ENCODE measurements at places on chromosomes 5 and 9.

DNA sequence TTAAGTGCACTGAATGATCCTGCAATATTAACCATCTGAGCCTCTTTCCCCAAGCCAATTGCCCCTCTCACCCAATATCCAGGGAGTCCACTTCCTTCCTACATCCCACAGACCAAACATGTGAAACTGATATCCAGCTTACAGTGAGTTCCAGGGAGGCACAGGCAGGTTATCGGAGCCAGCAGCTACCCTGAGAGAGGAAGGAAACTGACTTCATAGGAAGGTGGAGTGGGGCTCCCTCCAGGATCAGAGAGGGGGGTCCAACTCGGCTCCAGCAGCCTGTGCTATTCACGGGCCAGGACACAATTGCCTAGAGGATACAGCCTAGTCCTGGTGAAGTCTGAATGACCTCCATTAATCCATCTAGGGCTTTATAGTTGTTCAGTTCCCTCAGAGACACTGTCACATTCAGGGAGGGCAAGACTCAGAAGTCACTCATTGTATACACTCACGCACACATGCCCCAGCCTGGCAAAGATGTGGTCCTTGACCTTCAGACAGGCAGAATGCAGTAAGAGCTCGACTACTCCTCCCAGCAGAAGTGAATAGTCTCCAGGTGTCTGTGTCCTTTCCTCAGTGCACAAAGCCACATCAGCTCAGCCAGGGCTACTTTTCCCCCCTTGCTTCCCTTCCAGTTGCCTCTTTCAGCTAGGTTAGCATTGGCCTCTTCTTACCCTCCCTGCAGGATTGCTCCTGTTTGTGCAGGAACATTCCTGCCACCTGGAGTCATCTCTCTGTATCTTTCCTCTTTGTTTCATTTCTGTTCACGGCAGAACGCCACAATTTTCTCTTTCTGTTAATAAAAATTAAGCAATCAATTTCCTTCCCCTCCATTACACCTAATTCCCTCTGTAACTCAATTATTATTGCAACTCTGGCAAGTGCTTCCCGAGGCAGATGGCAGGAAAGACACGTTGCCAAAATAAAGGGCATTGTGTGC, 501.7 kb downstream of the ARHGEF28 start:
- no peak for DNase-seq

- no peak for DNase-seq
Measured at GRCh38 chr5:92944903-92945604, 636.0 kb downstream of the NR2F1-AS1 start.

- no peak for DNase-seq
Measured at GRCh38 chr9:134942011-134942787, 24.5 kb upstream of the FCN1 start.

DNA sequence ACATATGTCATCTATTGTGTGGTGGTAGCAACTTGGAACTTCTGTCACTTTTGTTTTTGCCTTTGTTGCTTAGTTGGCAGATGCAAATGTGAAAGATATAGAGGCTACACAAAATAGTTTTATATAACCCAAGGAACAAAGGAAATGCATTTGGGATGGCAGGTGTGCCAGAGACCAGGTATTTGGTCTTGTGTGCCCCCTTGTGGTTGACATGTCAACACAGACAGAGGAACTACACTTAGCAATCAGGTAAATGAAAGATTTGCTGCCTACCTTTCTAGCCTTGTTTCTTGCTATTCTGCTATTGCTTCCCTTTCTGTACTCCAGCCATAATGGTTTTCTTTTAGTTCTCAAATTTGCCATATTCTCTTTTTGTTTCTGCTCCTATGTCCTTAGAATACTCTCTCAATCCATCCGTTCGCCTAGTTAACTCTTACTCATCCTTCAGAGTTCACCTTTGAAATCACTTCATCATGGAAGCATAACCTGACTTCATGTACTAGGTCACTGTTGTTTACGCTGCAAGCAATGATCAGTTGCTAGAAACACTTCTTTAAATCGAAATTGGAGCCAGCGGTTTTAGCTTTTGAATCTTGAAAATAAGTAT, 119.5 kb downstream of the TRPM3 start:
- DNase-seq: no peak

GRCh38 chr5:69042915-69043654, 50.7 kb upstream of the SLC30A5 start:
- peak; percentile 31 for DNase-seq

DNA sequence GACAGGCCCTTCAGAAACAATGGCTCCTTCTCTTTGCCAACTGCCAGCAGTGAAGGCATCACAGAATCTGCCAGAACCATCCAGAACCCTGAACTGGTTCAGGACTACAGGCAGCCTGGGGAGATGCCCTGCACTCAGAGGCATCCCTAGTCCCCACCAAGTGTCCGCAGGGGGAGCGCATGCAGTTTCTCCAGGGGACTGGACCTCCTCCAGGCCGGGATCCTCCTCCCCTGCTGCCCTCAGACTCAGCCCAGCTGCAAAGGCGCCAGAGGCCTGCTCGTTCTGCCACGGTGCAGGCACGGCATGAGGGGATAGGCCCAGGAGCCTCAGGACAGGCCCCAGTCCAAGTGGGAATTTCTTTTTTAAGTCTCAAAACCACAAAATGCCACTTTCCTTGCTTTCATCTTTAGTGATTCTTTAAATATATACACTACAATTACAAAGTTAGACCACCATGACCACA, 72.0 kb downstream of the SEMA4D start:
- DNase-seq: no peak

- DNase-seq: no peak
Measured at GRCh38 chr9:134571326-134571931, 70.2 kb upstream of the COL5A1 start.

- no peak for DNase-seq
Measured at GRCh38 chr5:160657068-160657507, 194.9 kb downstream of the ATP10B start.

DNA sequence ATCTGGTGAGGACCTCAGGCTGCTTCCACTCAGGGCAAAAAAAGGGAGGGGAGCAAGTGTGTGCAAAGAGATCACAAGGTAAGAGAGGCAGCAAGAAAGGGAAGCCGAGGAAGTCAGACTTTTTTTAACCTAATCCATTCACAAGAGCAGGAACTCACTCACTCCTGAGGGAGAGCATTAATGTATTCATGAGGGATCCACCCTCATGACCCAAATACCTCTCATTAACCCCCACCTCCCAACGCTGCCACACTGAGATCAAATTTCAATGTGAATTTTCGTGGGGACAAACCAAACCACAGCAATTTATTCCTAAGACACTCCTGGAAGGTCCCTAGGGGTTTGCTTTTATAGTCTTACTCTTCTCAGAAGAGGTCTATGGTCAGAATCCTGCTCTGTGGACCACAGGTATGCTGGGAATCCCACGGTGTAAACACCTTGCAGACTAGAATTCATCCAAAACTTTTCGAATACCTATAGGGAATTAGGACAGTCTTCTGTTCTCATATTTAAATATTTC, 108.7 kb downstream of the HSD17B3 start:
- DNase-seq: no peak

DNA sequence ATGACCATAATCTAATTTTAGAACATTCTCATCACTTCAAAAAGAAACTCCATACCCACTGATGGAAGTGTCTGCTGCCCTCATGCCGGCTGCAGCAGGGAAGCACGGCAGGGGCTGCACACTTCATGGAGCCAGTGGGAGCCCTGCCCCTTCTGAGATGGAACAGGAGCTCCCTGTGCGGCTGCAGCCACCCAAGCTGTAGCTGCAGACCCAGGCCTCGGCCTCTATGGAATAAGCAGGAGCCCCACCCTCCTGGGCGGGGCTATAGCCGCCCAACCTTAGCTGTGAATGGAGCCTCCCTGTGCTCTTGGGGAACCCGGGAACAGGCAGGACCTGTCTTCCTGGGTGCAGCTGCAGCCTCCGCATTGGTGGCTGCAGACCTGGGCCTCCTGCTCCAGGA, 128.5 kb downstream of the NUDT12 start:
- DNase-seq: no peak

DNA sequence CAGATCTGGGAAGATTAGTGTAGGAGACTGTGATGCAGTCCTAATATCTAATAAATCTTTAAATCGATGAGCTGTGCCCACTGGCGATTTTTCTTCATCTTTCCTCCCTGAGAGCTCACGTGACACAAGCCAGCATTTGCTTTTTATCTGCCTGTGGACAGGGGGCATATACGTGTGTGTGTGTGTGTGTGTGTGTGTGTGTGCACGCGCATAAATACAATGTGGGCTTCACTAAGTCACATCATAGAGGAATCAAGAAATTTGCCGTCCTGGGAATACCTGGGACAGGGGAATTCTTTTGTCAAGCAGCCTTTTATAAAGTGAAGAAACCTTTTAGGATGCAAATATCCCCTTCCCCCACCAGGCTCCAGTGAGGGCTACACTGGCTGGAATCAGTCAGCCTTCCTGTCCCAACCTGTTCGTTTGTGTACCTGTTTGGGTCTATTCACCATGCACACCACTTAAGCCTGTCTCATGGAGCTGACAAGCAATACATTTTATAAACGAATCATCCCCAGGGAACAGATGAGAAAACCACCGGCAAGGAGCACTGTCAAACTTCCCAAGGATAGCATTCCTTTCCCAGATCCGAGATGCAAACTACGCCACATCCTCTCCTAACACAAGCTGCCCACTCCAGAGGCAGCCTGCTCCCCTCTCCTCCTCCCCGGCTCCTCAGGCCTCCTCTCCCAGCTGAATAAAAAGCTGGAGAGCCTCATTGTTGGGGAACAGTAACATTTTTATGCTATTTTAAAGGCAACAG, 2.7 kb downstream of the EPB41L4B start:
- no peak for DNase-seq

GRCh38 chr9:83599071-83599470, 23.9 kb upstream of the IDNK start:
- DNase-seq: no peak

DNA sequence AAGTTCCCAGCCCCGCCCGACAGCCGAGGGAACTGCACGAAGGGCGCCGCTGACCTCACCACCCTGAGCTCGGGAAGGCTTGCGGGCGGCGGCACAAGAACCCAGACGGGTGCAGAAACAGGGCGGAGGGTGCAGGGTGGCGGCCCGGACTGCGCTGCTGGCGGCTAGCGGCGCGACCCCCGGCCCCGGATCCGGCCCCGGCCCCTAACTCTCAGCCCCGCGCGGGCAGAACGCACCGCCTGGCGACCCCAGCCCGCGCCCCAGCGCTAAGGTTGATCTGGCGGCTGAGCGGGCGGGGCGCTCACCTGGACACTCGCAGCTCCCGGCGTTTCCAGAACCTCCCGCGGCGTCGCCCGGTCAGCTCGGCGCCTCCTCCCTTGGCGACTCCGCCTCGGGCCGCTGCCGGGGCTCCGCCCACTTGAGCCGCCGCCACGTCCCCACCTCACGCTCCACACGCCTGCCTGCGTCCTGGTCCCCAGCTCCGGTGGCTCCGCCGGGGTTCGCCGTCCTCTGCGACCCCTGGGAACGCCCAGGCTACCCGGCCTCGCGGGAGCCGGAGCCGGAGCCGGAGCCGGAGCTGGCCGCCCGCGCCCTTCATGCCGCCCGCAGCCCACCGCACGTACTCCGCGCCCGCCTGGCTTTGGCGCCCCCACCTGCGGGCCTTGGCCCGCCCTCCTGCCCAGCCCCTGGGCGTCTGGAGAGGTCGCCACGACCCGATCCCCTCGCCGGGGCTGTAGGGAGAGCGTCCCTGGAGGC, at the start of gene P4HA2:
TSS of gene P4HA2 (minus strand) at position 369 of the 756 bp plus-strand sequence. CDS start 9,227 bp downstream, outside the sequence.
- DNase-seq: no peak

DNA sequence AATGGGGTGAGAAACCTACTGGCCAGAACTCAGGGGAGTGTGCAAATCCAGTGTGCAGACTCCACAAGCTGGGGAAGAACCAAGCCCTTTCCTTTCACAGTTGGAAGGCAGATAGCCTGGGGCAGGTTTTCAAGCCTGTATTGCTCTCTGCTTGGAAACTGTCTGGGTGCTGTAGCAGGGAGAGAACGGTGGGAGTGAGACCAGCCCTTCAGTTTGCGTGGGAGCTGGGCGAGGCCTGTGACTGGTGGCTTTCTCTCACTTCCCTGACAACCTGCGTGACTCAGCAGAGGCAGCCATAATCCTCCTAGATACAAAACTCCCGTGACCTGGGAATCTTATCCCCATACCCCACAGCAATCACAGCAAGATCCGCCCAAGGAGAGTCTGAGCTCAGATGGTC, 44.9 kb upstream of the SNCAIP start:
- no peak for DNase-seq

- no peak for DNase-seq
Measured at GRCh38 chr5:168438349-168438748, 47.9 kb upstream of the RARS1 start.

DNA sequence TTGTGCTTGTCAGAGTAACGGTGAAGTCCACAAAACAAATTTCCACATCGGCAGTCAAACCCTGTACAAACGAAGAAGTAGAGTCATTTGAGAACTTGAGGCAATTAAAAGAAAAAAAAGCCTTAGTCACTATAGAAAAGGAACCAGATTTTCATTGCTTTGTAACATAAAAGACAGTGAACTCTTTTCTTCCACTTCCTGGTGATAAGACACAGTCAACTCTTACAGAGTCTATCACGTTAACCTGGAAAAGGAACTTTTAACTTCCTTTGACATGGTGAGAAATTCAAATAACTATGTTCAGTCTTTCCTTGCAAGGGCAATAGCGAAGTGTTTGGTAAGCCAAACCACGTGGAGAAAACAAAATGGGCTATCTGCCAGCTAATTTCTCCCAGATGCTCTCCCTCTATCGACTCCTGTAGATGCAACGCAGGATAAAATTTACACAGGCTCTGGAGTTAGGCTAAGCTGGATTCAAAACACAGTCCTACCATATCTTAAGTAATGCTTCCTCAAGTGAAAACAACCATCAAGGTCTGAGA, 8.9 kb downstream of the ZFAND5 start:
- DNase-seq: no peak
